Stimulated activated CD8-positive, alpha-beta memory T cell treated with anti-CD3 and anti-CD28 coated beads, Interleukin-7, amount 100 ng/mL, for 1 hour (primary cell): ENCODE measurements at places on chromosomes 3 and 15.

- DNase-seq = no peak
Measured at GRCh38 chr15:67907184-67907723, 67.4 kb upstream of the RNU6-1 start.

GRCh38 chr3:62161371-62161770, 212.0 kb downstream of the FEZF2 start:
- no peak for DNase-seq

- DNase-seq = no peak
Measured at GRCh38 chr3:170372190-170372879, 14.8 kb downstream of the SKIL start.

GRCh38 chr3:22886439-22887068, 316.6 kb upstream of the UBE2E2 start:
- no peak for DNase-seq

DNA sequence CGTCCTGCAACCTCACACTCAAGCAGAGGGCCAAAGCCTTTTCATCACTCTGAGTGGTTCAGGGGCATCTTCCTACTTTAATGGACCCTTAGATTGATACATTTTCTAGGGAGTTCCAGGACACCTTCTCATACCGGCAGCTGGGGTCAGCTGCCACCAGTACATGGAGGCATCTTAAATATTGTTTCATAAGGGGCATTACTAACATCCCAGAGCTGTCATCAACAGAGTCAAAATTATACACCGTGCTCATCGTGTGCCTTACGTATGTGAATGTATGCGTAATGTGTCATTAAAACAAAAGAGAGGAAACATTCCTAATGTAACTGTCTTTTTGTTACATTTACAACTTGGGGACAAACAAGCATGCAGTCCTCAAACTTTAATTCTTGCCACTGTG, 57.9 kb downstream of the ARNT2 start:
- no peak for DNase-seq

DNA sequence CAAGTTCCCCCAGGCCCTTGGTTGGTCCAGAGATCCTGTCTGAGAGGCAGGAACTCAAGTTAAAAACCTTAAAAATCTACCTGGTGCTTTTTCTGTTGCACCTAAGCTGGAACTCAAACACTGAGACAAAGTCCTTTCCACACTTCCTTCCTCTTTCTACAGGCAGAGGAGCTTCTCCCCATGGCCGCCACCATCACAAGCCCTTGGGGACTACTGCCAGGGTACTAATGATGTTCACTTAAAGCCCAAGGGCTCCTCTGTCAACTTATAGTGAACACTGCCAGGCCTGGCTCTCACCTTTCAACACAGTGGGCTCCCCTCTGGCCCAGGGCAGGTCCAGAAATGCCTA, 26.0 kb downstream of the TM4SF18 start:
- DNase-seq = no peak
